ENCODE measurements at places on chromosomes 16 and 17. TPM values are rescaled to one million over a fixed set of nuclear protein-coding genes. Genes with fewer than 3 reads are reported as not detected.

Gene KCNJ2
- 2.0 TPM for total RNA-seq

Gene TBX2
- 49.5 TPM for total RNA-seq

Gene SLC5A2
- total RNA-seq, result not detected

Gene DNAI2
- not detected for total RNA-seq

DNA sequence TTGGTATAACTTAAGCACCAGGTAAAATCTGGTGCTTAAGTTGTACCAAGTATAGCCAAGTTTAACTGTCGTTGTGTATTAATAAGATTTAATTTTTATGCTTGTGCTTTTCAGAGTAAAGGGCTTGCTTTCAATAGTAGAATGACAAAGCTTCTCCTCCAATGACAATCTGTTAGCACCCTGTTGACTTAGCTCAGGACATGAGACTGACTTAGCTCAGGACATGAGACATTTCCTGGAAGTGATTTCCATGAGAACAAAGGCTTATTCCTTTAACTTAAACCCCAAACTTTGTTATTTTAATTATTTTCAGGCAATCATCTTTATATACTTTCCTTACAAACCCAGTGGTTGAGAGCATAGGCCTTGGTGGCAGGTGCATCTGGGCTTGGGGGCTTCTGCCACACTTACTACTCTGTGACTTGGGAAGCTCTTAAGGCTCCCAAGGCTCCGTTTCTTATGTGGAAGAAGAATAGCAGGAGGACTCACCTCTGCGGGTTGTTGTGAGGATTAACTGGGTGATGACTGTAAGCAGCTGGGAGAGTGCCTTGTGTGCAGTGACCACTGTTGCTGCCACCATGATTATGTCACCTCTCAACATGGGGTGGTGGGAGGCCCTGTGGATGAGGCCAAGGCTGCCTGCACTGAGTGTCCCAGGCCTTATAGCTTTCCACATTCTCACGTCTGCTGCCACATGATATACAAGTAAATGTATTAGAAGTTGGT, 59.4 kb upstream of the CMIP start:
- no peak for DNase-seq
- H3K27ac ChIP-seq, result no peak overlapping the region
- H3K27me3 ChIP-seq, result no peaks in the 10 kb centered on the region
- H3K36me3 ChIP-seq, result peaks cover 3% of the 10 kb centered on the region
- H3K4me3 ChIP-seq, result no peak overlapping the region

DNA sequence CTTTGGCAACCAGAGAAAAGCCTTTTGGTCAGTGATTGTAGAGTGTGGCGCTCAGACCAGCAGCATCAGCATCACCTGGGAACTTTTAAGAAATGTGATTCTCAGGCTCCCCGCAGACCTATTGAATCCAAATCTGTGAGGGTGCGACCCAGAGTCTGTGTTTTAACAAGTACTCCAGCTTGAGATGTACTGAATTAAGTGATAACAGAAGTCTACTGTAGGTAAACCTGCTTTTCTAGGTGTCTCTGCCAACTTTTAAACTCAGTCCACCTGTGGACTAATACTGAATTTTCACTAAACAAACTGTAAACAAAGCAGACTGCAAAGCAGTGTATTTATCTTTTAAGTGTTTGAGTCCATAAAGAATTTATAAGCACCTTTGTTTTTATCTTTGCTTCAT, 43.6 kb downstream of the NUP93 start:
- peaks cover 14% of the 10 kb centered on the region for H3K4me1 ChIP-seq
- H3K27ac ChIP-seq, result no peak overlapping the region
- H3K4me3 ChIP-seq, result no peak overlapping the region
- DNase-seq, result no peak
- no peaks in the 10 kb centered on the region for H3K36me3 ChIP-seq

GRCh38 chr17:48483471-48484131, 47.2 kb downstream of the HOXB1 start:
- H3K27ac ChIP-seq, result no peak overlapping the region
- no peaks in the 10 kb centered on the region for H3K4me1 ChIP-seq

GRCh38 chr17:9181640-9182039, 160.3 kb downstream of the NTN1 start:
- no peak for DNase-seq
- H3K4me3 ChIP-seq, result no peak overlapping the region
- H3K27ac ChIP-seq, result no peak overlapping the region
- H3K27me3 ChIP-seq, result no peaks in the 10 kb centered on the region
- peaks cover 18% of the 10 kb centered on the region for H3K4me1 ChIP-seq

DNA sequence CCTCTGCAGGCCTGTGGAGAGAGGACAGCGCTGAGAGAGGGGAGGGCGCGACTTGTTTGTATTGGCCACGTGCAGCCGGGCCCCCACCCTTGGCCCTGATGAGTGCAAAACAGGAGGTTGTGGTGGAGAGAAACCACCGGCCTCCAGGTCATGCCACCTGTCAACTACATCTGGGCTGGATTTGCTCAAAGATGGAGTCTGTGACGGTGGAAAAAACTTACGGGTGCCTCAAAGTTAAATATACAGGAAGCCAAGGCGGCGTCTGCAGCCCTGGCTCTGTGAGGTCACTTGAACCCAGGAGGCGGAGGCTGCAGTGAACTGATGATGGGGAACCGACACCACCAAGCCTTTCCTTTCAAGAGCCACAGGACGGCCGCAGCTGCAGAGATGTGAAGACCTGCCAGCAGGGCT, 15.7 kb downstream of the C16orf74 start:
- no peak for DNase-seq
- no peaks in the 10 kb centered on the region for H3K4me1 ChIP-seq
- no peak overlapping the region for H3K27ac ChIP-seq
- H3K36me3 ChIP-seq, result no peaks in the 10 kb centered on the region
- H3K27me3 ChIP-seq, result no peaks in the 10 kb centered on the region

DNA sequence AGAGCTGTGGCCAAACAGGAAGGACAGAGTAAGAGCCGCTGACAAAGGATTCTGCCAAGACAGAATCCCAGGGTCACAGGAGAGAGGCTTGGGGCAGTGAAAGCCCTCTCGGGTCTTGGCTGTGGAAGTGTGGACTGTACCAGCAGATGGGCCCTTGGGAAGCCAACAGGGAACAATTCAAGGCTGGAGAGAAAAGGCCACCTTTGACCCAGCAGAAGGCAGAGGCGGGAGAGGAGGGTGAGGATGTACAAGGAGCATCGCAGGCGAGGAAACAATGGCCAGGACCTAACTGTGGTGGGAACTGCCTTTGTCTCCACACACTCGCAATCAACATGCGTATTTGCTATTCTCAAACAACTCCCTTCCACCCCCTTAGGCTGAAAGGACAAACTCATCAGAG, 15.7 kb downstream of the CARHSP1 start:
- no peak for DNase-seq
- no peak overlapping the region for H3K27ac ChIP-seq
- H3K36me3 ChIP-seq, result peaks cover 43% of the 10 kb centered on the region
- H3K27me3 ChIP-seq, result no peaks in the 10 kb centered on the region

- H3K36me3 ChIP-seq, result peaks cover 14% of the 10 kb centered on the region
- no peaks in the 10 kb centered on the region for H3K27me3 ChIP-seq
- H3K4me1 ChIP-seq, result peaks cover 4% of the 10 kb centered on the region
- H3K4me3 ChIP-seq, result no peak overlapping the region
- H3K27ac ChIP-seq, result no peak overlapping the region
Observed at GRCh38 chr17:81537343-81537855, 9.2 kb downstream of the FSCN2 start.

- H3K4me1 ChIP-seq, result peaks cover 6% of the 10 kb centered on the region
- DNase-seq, result no peak
- no peak overlapping the region for H3K4me3 ChIP-seq
- no peaks in the 10 kb centered on the region for H3K36me3 ChIP-seq
- no peaks in the 10 kb centered on the region for H3K27me3 ChIP-seq
- H3K27ac ChIP-seq, result no peak overlapping the region
Observed at GRCh38 chr17:50511058-50511457, 2.8 kb downstream of the MYCBPAP start.

- no peak overlapping the region for H3K4me3 ChIP-seq
- no peaks in the 10 kb centered on the region for H3K27me3 ChIP-seq
- H3K27ac ChIP-seq, result no peak overlapping the region
- no peak for DNase-seq
Observed at GRCh38 chr17:80122026-80122575, 20.7 kb downstream of the GAA start.

GRCh38 chr16:64397042-64397441, 724.8 kb downstream of the CDH11 start:
- no peak for DNase-seq
- H3K27me3 ChIP-seq, result no peaks in the 10 kb centered on the region
- H3K4me3 ChIP-seq, result no peak overlapping the region
- H3K4me1 ChIP-seq, result no peaks in the 10 kb centered on the region

GRCh38 chr16:86823125-86823524, 244.8 kb downstream of the FOXL1 start:
- H3K4me1 ChIP-seq, result no peaks in the 10 kb centered on the region
- H3K36me3 ChIP-seq, result no peaks in the 10 kb centered on the region
- no peak for DNase-seq
- H3K27ac ChIP-seq, result no peak overlapping the region
- H3K27me3 ChIP-seq, result no peaks in the 10 kb centered on the region

- H3K4me3 ChIP-seq, result no peak overlapping the region
- no peak for DNase-seq
- no peaks in the 10 kb centered on the region for H3K27me3 ChIP-seq
- no peaks in the 10 kb centered on the region for H3K4me1 ChIP-seq
Observed at GRCh38 chr16:24145927-24146326, 110.2 kb upstream of the CACNG3 start.

DNA sequence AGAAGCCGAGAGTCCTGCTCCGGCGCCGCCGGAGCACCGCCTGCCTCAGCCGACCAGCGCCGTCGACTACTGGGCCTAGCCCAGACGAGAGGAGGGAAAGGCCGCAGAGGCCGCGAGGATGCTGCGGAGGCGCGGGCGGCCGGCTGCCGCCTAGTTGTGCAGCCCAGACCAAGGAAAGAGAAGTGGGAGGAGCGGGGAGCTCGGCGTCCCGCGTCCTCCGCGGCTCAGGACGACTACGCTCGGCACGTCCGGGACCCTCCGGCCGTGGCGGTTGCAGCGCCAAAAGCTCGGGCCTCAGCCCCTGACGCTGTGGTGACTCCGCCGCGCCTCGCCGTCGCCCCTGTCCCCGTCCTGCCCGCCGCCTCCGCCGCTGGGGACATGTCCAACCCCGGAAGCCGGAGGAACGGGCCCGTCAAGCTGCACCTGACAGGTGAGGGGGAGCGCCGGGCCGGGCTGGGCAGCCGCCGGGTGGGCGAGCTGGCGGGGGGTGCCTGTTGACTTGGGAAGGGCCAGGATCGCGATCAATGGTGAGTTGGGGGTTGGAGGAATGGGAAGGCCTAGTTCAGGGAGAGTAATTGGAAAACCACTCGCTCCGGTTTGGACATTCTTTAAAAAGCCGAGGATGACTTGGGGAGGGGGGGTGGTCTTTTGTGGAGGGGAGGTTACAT, 37.7 kb downstream of the RNF135 start:
- H3K27me3 ChIP-seq, result no peaks in the 10 kb centered on the region
- no peak for DNase-seq
- peak overlapping the region; percentile 96 for H3K27ac ChIP-seq
- peaks cover 31% of the 10 kb centered on the region for H3K4me1 ChIP-seq
- peak overlapping the region; percentile 92 for H3K4me3 ChIP-seq

All from thoracic aorta (tissue), 2 donors.